ENCODE measurements at places on chromosomes 7 and 10.

DNA sequence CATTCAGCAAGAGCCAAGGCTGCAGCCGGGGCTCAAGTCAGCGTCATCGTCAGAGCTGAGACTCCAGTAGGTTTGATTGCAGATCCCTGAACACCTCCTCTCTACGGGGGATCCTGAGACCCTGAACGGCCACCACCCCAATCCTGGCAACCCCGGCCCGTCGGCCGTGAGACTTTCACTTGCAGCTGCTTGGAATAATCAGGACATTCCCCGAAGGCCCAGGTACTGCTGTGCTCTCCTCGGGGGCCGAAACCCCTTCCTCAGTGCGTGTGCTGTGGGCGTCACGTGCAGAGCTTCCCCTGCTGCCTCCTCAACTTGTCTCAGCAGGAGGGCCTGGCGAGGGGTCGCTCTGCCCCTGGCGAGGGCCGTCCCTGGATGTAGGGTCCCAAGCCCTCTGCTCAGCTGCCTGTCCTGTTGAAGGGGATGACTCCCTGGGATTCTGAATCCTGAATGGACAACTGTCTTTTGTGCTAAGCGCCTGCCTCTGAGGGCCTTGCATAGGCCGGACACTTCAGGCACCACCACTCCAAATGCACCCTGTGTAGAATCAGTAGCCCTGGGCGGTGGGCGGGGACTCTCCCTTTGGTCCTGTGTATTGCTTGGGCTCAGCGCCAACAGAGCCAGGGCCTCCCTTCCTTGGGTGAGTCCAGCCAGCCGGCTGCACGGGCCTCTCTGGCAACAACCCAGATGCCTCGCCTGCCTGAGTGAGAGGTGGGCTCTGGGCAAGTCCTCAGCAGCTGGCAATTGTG is 63.8 kb upstream of the EBF3 start:
- DNase-seq: no peak

DNA sequence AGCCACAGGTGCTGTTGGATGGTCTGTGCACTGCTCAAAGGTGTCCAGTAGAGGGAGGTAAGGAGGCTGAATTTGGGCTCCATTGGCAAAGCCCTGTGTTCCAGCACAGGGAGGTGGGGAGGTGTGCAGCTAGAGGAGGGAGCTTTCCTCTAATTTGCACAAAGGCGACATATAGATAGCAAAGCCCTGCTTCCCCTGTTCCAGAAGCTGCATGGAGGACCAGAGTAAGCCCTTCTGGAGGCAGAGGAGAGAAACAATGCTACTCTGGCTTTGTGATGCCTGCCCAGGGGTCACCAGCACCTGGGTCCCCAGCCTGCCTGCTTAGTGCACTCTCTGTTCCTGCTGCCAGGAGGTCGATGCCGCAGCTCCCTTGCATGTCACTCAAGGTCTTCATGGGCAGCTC is 3.4 kb upstream of the ARHGAP22 start:
- no peak for DNase-seq

GRCh38 chr7:41323806-41324205 is 379.1 kb downstream of the INHBA start:
- DNase-seq: no peak

DNA sequence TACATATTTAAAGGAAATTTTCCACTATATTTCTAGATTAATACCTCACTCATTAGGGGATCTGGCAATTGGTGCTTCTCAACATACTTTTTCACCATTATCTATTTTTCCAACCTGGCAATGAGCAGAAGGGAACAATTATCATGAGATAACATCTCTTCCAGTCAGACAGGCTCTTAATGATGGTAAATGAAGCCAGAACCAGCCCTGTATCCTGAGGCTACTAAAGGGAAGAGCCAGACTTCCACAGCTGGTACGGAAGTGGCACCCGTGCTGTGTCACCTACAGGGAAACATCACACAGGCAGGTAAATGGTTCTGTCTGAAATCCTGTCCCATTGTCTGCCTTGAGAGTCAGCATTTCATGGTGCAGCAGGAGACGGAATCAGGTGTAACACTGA is 75.9 kb downstream of the ELMO1 start:
- no peak for DNase-seq

- DNase-seq: no peak
These were observed 134.1 kb downstream of the MAGI2 start for GRCh38 chr7:79319369-79319768.

Data from stimulated activated CD8-positive, alpha-beta memory T cell treated with anti-CD3 and anti-CD28 coated beads, Interleukin-15, amount 100 ng/mL, for 1 hour (primary cell).